ENCODE measurements at places on chromosomes 7 and 10. TPM values are rescaled to one million over a fixed set of nuclear protein-coding genes. Genes with fewer than 3 reads are reported as not detected.

TMEM236 gene
- not detected for total RNA-seq

GRCh38 chr7:142803901-142804300 is 33.1 kb downstream of the PRSS2 start:
- DNase-seq: no peak

SPDYE2B gene
- not detected for total RNA-seq

GRCh38 chr7:24409431-24410024 is 125.5 kb downstream of the NPY start:
- DNase-seq: no peak

C10orf62 gene
- not detected for total RNA-seq

- no peak for DNase-seq
These were observed 30.5 kb upstream of the ZRANB1 start for GRCh38 chr10:124911124-124912067.

- no peak for DNase-seq
These were observed 79.3 kb downstream of the MKI67 start for GRCh38 chr10:128046953-128047290.

OR2A42 gene
- 4.1 TPM for total RNA-seq

TRIM50 gene
- not detected for total RNA-seq

DNA sequence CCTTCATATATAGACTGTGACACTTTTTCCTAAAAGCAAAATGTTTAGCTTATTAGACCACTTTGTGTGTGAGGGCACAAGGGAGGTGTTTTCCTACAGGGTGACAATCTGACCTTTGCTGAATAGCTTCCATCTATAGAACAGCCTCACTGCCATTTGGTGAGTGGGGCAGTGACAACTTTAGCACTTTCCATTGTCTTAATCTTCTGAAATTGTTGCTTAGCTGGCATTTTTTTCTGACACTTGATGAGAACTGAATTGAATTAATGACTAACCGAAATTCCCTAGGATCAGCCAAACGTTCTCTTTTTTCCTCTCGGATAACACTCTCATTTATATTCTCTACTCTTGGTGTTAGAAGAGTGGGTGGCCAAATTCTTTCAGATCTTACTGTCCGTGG is 30.2 kb downstream of the KDM7A start:
- no peak for DNase-seq

RBP4 gene
- total RNA-seq: not detected

- DNase-seq: no peak
These were observed 19.5 kb downstream of the EVX1 start for GRCh38 chr7:27262121-27262520.

ADAMTS14 gene
- not detected for total RNA-seq

DNA sequence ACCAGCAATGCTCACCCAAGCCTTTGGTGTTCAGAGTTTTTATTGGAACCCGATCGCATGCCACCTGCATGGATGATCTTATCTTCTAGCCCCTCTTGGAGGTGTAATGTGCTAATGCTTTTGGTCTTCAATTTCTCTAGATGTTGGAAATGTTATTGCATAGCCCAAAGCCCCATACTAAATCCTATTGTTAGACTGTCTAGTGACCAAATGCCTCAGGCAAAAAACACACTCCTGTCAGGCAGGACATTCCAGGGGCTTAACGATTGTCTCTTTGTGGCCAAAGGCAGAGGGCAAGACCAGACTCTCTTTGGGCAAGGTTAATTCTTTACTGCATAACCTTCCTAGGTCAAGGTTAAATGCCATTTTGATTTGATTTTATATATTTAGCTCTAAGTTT is 187.9 kb downstream of the BMPER start:
- DNase-seq: no peak

CPA1 gene
- 3.8 TPM for total RNA-seq

DNA sequence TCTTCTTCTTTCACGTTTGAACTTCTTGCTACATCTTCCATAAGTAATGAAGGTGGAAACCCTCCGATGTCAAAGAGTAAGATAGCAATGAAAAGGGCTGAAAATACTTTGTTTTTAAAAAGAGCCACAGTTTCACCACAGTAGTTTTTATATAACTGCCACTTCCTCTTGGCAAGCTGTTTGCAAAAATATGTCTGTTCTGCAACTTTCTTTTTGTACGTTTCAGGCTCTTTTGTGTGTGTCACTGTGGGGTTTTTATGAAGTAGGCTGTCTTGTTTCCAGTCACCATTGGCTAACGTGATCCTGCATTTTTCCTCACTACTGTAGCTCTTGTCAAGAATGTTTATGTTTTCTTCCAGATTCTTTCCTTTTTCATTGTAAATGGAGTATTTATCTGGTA is 55.6 kb downstream of the SLC16A9 start:
- DNase-seq: no peak

DNA sequence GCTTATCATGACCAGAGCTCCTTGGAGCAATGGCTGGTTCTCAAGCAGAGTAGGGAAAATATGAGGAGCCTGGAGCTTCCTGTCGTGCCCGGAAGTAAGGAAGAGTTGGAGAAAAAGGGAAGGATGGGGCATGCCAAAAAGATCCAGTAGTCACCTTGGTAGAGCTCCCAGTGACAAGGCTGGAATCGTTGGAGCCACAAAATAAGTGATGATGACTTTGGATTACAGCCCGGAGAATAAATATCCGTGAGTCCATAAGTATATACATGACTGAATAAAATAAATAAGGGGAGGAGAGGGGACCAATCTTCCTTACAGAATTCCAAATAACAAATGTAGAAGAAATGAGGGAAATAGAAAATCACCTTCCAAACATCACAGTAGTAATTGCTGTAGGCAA is 29.3 kb downstream of the LMTK2 start:
- no peak for DNase-seq

DNA sequence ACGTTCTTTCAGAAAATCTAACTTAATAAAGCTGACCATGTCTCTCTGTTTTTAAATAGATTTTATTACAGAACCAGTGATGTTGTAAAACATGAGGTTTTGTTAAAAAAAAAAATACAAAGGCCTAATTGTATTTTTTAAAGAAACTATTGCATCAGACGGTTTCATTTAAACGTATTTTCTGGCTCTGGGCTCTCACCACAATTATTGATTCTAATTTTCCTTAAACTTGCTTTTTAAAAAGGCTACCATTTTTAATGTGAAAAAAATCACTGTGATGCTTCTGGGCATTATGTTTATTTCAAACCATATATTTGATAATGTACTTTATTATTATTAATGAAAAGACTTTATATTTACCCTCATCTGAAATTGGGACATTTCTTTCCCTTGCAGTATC is 94.3 kb downstream of the CABCOCO1 start:
- no peak for DNase-seq

FIGNL1 gene
- 15.9 TPM for total RNA-seq

- no peak for DNase-seq
These were observed 111.1 kb downstream of the EBF3 start for GRCh38 chr10:129852829-129853561.

NPY4R gene
- not detected for total RNA-seq

GRCh38 chr7:70655694-70656093 is 476.2 kb upstream of the GALNT17 start:
- no peak for DNase-seq

DNA sequence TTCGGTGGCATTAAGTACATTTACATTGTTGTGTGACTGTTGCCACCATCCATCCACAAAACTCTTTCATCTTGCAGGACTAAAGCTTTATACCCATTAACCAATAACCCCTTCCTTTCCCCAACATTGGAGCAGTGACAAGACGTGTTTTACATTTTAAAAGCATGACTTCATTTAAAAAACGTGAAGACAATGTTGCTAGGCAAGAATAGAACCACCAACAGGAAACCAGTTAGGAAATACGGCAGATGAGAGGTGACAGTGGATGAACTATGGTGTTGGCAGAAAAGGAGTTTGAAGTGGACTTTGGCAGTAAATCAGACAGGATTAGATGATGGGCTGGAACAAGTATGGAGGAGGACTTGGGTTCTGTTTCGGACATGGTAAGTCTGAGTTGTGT is 17.0 kb downstream of the TMEM236 start:
- no peak for DNase-seq

GRCh38 chr7:8078418-8078817 is 109.8 kb downstream of the GLCCI1 start:
- no peak for DNase-seq

DNA sequence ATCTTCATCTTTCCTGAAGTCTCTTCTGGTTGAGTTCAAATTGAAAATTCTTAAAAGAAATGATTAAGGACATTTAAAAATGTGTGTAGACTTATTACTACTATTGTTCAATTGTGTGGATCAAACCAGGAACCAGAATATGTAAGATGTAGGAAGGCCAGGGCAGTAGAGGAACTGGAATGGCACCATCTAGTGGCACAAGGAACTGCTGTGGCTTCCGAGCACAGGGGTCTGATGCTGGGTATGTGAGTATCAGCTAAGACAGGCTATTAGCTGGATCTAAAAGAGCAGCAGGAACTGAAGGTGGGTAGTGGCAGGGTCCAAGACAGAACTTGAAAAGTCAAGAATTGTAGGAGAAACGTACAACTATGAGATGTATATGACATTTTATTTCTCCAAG is 247.3 kb downstream of the SEMA3A start:
- no peak for DNase-seq

GRCh38 chr7:128941946-128942526 is 4.3 kb downstream of the IRF5 start:
- DNase-seq: no peak

SFMBT2 gene
- 23.4 TPM for total RNA-seq

SLC16A12 gene
- 0.29 TPM for total RNA-seq

PRKAR2B gene
- total RNA-seq: 21.8 TPM

CLDN4 gene
- 7.4 TPM for total RNA-seq

GRCh38 chr7:155764438-155764793 is 47.8 kb downstream of the SHH start:
- DNase-seq: no peak

NEUROG3 gene
- total RNA-seq: not detected

DNA sequence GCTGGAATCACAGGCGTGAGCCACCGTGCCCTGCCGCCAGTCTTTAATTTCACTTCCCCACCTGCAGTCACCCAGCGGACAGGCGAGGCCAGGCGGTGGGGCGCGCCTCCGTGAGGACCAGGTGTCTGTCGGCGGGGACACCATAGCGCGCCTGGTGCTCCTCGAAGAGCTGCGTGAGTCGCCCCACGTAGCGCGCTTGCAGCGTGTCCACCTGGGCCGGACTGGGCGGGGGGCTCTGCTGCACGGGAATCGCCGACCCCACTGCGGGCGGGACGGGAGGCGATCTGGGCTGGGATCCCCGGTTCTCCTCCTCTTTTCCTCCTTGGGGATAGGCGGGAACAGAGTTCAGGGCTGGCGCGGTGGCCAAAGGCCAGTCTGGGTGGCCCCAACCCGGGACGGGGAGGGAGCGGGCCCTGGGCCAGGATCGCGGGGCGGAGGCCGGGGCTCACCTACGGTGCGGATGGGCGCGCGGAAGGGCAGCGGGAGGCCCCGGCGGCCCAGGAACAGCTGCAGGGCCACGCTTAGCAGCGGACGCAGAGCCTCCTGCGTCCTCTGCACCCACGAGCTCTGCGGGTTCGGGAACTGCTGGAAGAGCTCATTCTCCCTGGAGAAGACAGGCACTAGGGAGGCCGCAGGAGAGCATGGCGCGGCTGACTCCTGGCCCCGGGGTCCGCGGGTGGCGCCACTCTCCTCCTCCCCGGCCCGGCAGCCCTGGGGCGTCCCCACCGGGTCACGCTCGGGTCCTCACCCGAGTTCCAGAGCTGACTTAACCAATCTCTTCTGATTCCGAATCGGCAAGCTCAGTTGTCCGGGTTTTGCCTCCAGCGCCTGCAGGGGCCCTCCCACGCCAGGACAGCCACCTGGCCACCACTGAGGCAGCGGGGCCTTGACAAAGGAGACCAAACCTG is 1.1 kb upstream of the MOGAT3 start:
- DNase-seq: no peak

GRCh38 chr7:39560408-39560807 is 5.8 kb upstream of the YAE1 start:
- no peak for DNase-seq

- peak; percentile 50 for DNase-seq
These were observed 226.4 kb upstream of the HABP2 start for GRCh38 chr10:113326160-113327111.

DNA sequence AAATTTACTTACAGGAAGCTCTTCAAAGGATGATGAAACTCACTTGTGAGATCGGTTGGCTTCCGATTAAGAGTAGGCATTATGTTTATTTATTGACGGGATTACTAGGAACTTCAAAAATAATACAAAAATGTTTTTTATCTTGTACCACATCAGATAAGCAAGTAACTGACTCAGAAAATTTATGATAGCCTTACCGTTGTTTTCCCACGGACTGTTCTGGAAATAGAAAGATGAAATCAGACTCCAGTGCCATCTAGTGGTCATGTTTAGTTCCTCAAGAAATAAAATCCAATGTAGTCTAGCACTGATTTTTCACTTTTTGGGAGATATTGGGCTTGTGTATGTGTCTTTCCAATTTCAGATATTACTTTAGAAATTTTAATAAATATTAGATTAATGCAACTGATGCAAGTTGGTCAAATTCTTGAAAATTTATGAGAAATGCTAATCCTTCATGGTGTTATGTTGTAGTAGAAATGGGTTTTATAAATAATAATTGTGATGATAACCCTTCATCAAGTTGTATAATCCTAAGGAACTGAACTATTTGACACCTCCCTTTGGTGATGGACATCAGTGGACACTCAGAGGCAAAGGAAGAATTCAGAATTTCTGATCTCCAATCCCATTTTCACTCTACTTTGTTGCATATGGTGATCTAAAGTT is 168.8 kb downstream of the TMEM26 start:
- no peak for DNase-seq

- DNase-seq: no peak
These were observed 1.7 kb downstream of the RALA start for GRCh38 chr7:39624935-39625694.

GRCh38 chr7:155887174-155887525 is 74.9 kb upstream of the SHH start:
- no peak for DNase-seq

DNA sequence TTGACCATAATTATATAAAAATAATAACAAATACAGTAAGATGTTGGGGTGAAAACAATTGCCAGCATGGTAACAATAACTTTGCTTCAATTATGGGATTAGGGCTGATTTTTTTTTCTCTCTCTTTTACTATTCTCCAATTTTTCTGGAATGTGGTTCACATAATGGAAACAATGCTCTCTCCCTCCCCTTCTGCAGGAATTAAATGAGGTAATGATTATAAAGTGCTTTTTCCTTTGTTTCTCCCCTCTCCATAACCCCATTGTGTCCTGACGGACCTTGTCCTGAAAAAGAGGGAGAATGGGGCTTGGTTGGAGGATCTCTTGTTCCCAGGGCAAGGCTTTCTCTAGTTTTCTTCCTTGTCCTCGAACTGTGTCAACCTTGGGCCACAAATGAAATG is 234.0 kb upstream of the ZNF32 start:
- no peak for DNase-seq

GRCh38 chr10:23198940-23199767 is 7.0 kb downstream of the PTF1A start:
- no peak for DNase-seq

NOS3 gene
- total RNA-seq: 50.1 TPM

ELAPOR2 gene
- 15.8 TPM for total RNA-seq

All from uterus (tissue), 4 donors.